ENCODE measurements at places on chromosomes 3 and 15.

- DNase-seq = no peak
Measured at GRCh38 chr3:3127432-3128010, 781 bp downstream of the TRNT1 start.

- no peak for DNase-seq
Measured at GRCh38 chr3:9507586-9508578, 45.7 kb downstream of the LHFPL4 start.

DNA sequence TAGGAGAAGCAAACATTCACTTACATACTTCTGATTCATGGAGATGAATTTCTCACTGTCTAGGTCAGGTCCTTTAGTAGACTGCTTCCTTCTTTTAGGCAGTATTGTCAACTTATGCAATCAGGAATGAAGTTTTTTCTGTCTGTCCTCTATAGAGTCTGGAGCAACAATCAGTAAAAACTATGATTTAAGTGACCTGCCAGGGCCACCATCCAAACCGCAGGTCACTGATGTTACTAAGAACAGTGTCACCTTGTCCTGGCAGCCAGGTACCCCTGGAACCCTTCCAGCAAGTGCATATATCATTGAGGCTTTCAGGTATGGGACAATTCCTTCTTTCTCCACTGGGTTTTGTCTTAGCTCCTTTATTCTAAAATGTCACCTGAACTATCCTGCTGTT lies 523.1 kb downstream of the ROBO2 start:
- no peak for DNase-seq

- no peak for DNase-seq
Measured at GRCh38 chr3:126131881-126132750, 48.2 kb upstream of the SLC41A3 start.

GRCh38 chr3:184785890-184786279 lies 26.1 kb upstream of the VPS8 start:
- no peak for DNase-seq
